ENCODE measurements at places on chromosomes 13 and 19.

DNA sequence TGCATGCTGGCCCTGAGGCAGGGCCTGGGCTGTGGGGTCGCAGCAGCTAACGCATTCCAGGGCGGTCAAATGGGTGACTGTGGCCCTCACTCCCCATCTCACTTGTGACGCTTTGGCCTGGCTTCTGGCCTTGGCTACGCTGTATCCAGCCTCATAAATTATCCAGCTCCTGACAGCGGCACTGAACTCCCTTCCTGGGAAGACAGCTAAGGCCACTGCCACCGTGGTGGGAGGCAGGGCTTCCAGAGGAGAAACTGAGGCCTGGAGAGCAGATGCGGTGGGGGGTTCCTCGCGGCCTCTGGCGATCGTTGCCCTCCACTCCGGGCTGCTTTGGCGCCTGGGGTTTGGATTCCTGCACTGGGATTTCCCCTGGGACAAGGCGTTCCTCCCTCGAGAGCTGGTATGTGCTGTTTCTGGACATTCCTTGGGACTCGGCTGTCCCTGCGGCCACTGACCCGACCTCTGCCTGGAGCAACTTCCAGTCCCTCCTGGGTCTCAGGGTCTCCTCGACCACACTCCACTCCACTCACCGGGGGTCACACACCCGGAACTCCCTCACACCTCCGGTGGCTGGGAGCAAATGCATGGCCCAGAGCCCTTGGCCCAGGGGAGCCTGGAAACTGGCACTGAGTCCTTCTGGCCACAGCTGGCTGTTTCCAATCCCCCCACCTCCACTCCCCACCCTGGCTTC, 3.4 kb downstream of the TBXA2R start:
- DNase-seq = no peak

DNA sequence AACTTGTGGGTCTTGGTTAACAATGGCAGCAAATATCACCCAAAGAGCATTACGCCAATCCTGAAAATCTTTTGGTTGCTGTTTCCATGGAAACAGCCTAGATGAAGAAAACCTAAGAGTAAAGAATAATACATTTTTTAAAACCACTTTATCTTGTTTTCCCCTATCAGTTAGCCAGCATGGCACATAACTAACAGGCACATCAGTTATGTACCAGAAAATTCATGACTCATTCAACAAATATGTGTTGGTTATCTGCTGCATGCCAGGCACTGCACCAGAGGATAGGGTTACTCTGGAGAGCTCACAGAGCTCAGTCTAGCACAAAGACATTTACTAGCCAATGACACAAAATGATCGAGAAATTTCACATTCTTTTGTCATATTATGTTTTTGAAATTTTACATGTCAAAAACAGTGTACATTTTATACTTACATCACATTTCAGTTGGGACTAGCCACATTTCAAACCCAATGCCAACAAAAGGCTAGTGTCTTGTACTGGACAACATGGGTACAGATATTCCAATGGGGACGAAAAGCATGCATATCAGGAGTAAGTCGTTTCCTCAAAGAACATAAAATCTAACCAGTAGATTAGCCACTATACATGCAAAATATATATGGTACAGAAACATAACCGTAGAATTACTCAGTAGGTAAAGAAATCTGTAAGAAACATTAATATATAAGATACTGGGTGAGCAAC, 20.3 kb downstream of the LNX2 start:
- no peak for DNase-seq

- DNase-seq = no peak
Observed at GRCh38 chr13:99022941-99023340, 45.1 kb upstream of the DOCK9 start.

DNA sequence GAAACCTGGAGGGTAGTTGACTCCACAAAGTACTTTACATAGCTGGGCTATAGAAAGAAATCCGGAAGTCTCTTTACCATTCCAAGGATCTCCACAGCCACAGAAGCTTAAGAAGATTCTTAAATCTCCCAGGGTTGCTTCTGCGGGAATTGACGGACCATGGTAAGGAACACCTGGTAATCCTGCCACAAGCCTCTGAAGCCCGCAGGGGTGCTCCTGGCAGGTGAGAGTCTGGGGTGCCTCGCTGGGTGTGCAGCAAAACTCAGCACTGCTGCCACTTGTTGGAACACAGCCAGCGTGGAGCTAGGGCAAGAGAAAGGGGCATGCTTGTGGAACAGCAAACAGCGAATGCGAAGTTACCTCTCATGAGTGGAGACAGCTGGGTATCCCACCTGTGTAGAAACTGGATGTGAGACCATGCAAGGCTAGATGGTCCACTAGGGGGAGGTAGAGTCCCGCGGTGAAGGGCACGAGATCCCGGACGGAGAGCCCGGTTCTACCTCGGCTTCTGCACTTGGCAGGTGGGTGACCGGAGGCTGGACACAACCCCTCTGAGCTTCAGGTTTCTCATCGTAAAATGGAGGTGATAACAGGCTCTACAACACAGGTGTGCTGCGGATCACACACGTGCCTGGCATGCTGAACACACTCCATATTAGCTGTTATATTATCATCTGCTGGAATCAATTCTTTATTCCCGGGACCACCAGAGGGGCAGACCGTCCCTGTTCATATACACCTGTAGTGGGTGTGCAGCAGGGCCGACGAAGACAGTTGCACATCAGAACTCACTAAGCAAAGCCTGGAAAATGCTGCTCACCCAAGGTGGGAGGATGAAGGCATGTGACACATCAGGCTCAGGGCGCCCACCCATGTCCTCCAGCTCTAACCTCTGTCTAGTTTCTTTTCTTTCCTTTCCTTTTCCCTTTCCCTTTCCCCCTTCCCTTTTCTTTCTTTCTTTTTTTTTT, 24.1 kb upstream of the UBAC2 start:
- no peak for DNase-seq

- no peak for DNase-seq
Observed at GRCh38 chr13:113528813-113529180, 38.3 kb upstream of the DCUN1D2 start.

GRCh38 chr19:48859711-48860572, 8.5 kb downstream of the PLEKHA4 start:
- no peak for DNase-seq

GRCh38 chr13:106942563-106942962, 374.6 kb upstream of the ARGLU1 start:
- no peak for DNase-seq

DNA sequence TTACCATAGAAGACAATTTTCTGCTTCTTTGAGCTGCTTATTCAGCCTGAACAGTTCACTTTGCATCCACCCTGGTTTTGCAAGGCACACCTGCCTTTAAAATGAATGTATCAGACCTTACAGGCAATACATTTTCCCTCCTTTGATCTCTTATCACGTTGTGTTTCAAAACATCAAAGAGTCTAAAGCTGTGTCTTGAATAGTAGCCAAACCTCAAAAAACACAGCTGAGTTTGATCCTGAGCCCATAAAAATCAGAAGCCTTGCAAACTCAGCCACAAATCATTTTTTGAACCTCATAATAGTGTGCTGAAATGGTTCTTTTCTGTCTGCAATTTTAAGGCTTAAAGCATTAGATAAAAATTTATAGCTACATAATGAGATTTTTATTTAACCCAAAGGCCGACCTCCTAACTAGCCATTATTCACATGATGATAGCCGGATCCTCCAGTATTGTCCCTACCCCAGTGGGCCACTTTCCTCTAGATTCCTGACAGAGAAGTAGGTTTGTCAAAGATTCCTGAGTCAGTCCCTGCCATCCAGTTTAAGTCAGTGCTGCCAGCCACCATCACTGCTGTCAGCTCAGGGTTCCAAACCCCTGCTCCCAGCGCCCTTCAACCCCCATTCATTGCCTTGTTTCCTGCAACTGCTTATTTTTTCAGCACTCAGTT, 71.8 kb downstream of the CAB39L start:
- DNase-seq = no peak

DNA sequence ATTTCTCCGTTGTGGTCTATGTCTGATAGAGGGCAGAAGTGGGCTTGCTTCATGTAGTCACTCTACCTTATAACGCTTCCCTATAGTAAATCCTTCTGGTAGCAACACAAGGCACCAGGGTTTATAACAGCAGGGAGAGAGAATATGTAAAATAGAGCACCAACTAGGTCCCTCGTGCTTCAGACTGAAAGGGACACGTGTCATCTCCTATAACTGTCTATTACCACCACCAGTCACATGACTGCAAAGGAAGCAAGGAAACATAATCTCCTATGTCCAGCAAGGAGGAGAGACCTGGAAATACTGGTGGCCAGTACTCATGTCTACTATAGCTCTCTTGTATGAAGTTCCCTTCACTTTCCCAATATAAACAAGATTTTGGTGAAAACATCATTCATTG, 79.2 kb downstream of the SLAIN1 start:
- DNase-seq = no peak

- DNase-seq = no peak
Observed at GRCh38 chr13:113981194-113981605, 7.3 kb upstream of the C13orf46 start.

- no peak for DNase-seq
Observed at GRCh38 chr19:55306712-55307111, 18.4 kb downstream of the TMEM150B start.

DNA sequence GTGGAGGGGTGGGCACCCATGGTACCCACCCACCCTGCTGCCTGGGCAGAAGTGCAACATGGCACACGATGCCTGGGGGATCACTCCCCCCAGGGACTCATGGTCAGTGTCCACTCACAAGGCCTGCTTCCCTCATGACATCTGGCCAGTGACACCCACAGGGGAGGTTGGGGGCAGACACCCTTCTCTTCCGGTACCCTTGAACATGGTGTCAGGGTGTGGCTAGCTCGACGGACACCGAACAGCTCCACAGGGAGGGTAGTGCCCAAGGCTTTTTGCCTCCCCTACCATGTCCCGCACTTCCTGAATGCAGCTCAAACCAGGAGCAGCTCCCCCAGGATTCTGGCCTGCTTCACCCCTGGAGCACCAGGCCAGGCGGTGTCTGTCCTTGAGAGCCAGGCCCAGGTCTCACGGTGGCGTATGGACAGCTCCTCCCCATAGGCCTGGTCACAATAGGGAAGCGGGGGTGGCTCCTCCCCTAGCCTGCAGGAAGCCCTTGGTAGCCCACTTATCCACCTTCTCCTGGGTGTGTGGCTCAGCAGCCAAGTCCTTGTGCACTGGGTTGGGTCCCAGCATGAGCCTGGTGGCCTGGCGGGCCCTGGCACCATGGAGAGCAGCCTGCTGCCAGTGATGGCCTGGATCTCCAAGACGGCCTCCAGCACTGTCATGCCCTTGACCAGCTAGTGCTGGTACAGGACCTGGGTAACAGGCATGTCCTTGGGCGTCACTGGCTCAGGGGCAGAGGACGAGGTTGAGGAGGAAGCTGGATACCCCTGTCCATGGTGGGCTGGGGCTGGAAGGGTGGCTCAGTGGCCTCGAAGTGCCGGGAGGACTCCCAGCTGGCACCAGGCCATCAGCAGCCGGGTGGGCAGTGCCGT, 7.8 kb downstream of the ACP4 start:
- no peak for DNase-seq

GRCh38 chr19:46299004-46299509, 2.2 kb downstream of the HIF3A start:
- DNase-seq = peak; percentile 48

- DNase-seq = no peak
Observed at GRCh38 chr19:2453431-2454025, 3.2 kb downstream of the LMNB2 start.

GRCh38 chr13:51894239-51894638, 32.5 kb downstream of the CCDC70 start:
- no peak for DNase-seq

DNA sequence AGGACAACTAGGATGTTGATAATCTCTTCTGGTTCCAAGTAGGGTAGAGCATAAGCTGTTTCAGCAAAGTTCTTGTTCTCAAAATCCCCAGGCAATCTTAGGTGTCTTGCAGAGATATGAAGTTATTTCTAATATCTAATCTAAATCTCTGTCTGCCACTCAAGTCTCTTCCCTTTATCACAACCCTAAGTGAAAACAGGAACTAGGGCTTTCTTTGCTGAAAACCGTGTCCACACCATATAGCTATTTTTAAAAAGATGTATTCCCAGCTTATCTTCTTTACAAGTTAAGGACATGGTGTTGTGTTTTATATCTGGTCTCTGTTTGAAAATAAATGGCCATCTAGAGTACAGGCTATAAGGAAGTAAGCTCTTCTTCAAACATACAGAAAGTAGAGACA, 11.3 kb upstream of the RNASEH2B start:
- no peak for DNase-seq

DNA sequence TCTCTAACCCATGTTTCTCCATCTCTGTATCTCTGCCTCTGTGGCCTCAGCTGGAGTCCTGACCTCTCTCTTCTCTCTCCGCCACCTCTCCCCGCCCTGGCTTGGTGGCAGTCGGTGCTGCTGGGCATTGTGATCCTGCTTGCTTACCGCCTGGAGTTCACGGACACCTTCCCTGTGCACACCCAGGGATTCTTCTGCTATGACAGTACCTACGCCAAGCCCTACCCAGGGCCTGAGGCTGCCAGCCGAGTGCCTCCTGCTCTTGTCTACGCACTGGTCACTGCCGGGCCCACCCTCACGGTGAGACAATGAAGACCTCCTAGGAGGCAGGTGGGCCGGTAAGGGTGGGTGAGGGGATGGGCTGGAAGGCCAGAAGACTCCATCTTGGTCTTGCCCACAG, 4.2 kb downstream of the PLPPR2 start:
- DNase-seq = no peak

- DNase-seq = no peak
Observed at GRCh38 chr19:33064792-33065550, at the start of gene RHPN2. Gene RHPN2, minus strand, starts transcription at chr19:33064888. Its CDS starts 36 bp downstream, at chr19:33064852.

GRCh38 chr19:4139614-4140236, 13.7 kb upstream of the CREB3L3 start:
- DNase-seq = no peak

DNA sequence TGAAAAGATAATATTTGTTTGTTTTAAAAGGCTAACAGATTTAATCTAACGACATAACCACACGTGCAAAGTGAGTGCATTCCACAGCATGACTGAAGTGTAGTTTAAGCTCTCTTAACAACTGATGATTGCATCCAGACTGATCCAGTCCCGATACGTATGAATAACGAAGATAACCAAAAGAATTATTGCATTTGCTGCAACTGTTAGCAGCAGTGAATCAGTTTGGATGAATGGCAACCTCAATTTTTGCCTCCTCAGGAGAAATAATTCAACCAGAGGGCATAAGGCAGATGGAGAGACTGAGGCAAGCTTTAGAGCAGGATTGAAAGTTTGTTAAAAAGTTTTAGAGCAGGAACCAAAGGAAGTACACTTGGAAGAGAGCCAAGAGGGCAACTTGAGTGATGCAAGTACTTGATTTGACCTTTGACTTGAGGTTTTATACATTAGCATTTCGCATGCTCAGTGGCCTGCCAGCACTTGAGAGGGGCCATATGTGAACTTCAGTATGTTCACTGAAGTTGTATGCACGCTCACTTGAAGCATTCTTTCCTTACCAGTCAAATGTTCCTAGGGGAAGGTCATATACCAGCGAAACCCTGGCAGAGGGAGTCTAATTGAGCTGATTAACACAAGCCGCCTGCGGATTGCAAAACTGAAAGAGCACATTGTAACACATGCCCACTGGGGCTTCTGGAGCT, 835.0 kb upstream of the PCDH20 start:
- DNase-seq = no peak

- no peak for DNase-seq
Observed at GRCh38 chr19:2305452-2306280, 2.3 kb downstream of the LINGO3 start.

- DNase-seq = no peak
Observed at GRCh38 chr13:102276404-102276803, 125.4 kb downstream of the FGF14 start.

Data from AG04450 (cell line).